Breast epithelium (tissue), 4 donors: ENCODE measurements at places on chromosomes 3 and 15. TPM values are rescaled to one million over a fixed set of nuclear protein-coding genes. Genes with fewer than 3 reads are reported as not detected.

DNA sequence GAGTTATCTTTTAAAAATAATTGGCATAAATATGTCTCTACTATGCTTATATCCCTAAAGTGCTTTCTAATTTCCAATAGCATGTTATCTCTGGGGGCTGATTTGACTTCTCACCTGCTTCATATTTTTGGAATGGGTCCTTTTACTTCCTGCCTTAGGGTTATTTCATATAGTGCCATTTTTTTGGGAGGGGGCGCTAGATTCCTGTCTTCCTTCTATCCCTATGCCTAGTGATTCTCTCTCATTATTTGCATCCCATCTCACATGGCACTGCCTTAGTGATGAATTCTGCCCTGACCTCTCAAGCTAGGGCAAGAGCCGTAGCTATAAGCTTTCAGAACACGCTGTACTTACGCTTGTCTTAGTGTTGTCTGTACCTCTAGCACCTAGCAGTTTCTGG lies 150.3 kb upstream of the SLITRK3 start:
- DNase-seq = no peak

DNA sequence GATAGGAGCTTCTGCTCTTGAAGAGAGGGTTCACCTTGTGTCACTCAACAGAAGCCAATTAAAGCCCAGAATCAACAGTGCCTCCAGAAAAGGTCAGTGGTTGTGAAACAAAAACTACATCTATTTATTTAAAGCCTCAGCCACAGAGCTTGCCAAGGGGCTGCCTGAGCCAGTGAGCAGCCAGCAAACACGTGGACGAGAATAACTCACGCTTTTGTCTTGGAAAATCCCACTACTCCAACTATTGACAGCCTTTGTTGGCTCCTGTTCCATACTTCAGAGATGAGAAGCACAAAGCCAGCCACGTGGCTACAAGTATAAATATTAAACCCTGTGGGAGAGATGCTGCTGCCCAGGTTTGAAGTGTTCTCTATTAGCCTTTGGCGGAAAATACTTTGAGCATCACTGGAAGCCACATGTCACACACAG lies 10.3 kb downstream of the GPR156 start:
- DNase-seq = no peak

- DNase-seq = peak; percentile 45
Observed at GRCh38 chr15:64019764-64020163, 26.5 kb downstream of the DAPK2 start.

- no peak for DNase-seq
Observed at GRCh38 chr3:186951640-186952552, 21.6 kb downstream of the ST6GAL1 start.

GRCh38 chr3:160613661-160614060 lies 48.3 kb upstream of the KPNA4 start:
- no peak for DNase-seq

- DNase-seq = no peak
Observed at GRCh38 chr3:115680803-115681345, 57.6 kb downstream of the GAP43 start.

The GTPBP8 gene
- 23.4 TPM for total RNA-seq

DNA sequence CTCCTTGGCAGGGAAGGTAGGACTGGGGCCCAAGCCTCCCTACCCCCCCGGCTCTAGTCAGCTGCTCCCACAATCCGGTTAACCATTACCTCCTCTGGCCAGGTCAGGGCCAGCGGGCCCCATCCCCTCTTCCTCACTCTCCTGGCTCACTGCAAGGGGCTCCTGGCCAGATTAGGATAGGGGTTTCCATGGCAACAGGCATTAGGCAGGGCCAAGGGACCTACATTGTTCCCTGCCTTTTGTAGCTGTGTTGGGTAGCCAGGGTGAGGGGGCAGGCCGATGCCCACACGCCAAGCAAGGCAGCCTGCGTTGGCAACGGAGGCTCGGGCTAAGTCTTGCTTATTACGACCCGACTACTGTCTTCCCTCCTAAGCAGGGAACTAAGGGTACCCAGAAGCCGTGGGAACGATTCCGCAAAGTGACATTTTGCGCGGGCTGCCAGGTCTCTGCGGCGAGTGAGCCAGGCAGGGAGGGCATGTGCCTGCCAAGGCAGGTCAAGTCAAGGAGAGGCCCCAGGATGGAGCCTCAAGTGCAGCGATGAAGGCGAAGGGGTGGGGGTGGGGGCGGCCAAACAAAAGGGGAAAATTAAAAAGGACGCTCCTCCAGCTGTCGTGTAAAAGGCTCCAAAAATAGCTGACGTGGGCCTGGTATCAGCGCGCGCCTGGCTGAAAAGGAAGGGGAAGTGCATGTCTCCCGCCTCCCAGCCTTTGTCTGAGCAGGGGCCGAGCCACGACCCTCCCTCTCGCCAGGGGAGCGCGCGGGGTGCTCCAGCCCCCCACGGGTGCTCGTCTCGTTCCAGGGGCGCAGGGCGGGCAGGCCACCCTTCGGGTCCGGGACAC lies 919 bp downstream of the IDH2 start:
- DNase-seq = no peak

DNA sequence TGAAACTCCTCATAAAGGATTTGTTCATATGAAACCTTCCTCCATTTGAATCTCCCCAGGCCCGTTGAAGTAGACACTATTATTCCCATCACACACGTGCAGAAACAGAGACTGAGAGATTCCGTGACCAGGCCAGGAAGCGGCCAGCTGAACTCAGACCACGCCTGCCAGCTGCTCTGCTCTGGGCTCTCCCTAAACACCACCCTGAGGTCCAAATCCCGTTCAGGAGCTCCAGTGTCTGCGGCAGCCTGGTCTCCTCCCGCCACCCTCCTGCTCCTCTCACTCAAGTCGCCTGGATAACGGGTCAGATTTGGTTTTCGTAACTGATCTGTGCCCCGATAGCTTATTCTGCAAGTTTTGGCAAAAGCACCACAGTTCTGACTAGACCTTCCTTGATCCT lies 53.6 kb upstream of the SNRPA1 start:
- DNase-seq = no peak

DNA sequence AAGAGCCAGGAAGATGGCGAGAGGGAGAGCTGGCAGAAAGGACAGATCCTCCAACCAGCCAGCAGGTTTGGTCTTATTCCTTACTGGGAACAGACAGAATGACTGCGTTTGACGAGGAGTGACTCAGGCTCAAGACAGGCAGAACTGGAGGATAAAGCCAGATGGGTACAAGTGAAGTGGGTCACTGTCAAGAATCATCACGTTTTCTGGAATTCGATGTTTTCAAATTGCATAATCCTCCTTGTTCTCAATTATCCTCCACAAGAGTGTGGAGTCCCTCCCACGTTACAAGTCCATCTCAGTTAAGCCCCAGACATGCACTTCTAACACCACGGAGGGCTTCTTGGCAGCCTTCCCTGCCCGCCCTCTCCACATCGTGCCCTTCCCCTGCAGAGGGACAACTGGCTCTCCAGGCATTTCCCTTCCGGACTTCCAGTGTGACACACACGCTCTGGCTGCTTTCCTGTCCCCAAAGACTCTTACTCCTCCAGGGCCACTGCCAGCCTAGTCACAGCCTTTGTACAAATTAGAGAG lies 183.1 kb downstream of the CHST2 start:
- DNase-seq = peak; percentile 39

- no peak for DNase-seq
Observed at GRCh38 chr3:183697610-183698317, at the start of gene YEATS2. Gene YEATS2, plus strand, starts transcription at chr3:183697797. Its CDS starts 17,366 bp downstream, at chr3:183715163.

- no peak for DNase-seq
Observed at GRCh38 chr15:68730471-68730919, 90.2 kb downstream of the ANP32A start.
